ENCODE measurements at places on chromosomes 7 and 10.

DNA sequence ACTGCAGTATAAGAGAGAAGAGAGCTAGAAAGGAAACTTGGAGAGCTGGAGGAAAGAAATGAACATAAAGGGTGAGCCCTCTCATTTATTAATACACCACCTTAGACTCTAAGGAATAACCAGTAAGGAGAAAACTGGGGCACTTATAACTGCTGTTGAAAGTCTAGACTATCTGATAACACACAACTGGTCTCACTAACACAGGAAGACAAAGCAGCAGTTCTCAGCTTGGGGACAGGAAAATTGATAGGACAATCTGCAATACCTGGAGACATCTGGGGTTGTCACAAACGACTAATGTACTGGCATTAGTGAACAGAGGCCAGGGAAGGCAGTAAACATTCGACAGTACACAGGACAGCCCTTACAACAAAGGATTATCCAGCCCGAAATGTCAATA is 6.8 kb downstream of the ELMO1 start:
- no peak for DNase-seq

GRCh38 chr7:128934361-128935341 is 3.1 kb upstream of the IRF5 start:
- DNase-seq: no peak

DNA sequence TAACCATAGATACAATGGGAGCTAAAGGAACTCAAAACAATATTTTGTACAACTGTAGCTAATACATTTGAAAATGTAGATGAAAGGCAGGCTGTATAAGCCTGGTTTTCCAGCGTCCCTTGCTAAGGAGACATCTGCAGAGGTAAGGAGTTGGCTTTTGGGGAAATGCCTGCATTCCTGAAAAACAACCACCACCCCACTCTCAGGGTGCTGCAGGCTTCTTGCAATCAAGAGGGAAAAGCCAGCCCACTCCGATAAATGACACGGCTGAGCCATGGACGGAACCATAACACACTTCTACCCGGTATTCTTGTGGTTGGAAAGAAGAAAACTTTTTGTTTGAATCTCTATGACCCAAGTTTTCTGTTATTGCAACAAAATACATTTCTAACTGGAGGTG is 200.3 kb downstream of the TEX36 start:
- no peak for DNase-seq

GRCh38 chr10:108388706-108389105 is 1224.2 kb upstream of the SORCS1 start:
- DNase-seq: no peak

DNA sequence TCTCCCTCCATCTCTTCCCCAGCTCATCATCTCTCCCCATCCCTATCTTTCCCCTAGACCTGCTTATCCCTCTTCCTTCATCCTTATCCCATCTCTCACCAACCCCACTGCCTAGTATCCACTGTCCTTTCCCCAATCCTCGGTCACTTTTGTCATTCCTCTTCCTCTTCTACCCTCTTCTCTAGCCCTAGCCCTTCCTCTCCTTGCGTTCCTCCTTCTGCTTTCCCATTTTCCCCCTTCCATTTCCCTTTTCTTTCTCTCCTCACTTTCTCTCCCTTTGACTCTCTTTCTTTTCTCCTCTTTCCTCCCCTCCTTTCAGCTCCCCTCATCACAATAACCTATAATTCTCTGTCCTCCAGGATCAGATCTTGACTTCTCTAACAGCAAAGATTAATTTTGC is 83.6 kb downstream of the POLL start:
- no peak for DNase-seq

GRCh38 chr7:30553141-30553540 is 41.5 kb upstream of the GARS1 start:
- no peak for DNase-seq

DNA sequence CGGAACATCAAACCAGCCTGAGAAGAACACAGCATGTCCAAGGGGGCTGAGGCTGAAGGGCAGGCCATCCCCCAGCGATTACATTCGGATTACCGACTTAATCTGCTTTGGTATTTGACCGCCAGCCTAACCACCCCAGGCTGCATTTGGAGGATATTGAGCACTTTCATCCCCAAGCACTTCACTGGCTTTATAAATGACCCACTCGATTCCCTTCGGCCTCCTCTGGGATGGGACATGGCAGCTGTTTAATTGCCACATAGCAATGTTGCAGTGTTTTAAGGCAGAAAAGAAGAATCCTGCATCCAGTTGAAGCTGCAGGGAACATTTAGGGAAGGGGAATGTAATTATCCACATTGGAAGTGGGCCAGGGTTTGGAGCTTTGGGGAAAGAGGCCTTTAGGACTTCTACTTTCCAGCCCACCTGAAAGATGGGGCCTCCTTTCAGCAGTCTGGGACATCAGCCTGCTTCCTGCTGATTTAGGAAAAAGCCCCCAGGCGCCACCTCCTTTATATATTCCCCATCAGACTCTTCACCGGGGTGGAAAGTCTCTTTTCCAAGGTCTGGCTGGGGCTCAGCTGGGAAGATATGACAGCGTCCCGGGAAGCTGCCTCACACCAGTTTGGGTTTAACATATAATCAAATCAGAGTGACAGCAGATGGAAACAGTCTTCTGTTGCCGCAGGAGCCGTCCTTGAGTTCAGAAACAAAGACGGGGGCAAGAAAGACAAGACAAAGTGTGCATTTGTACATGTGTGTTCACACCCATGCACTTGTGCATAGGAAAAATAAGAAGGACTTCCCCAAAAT is 9.2 kb downstream of the DPCD start:
- DNase-seq: no peak
